ENCODE measurements at places on chromosomes 3 and 15.

- DNase-seq: no peak
Observed at GRCh38 chr15:61017109-61017508, 212.0 kb downstream of the RORA start.

DNA sequence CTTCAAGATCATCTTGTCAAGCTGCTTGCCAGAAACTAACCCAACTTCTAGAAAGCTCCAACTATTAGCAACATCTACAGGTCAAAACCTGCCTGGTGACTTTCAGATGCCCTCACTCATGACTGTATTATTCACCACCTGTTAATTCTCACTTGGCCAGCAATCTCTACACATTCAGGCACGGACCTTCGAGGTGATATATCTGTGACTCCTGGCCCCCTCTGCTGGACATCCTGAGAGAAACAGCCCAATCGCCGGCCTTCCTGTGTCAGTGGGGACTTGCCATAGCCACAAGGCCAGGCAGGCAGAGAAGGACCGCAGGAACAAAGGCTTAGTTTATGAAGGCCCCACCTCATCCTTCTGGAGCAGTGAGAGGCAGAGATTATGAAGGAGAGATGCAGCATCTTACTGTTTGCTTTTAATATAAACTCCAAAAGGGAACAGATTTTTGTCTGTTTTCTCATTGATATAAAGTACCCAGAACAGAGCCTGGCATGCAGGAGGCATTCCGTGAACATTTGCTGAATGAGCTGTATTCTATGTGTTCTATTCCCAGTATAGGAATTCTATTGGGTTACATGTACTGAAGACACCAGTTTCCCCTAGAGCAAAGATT is 24.4 kb upstream of the OCA2 start:
- peak; percentile 27 for DNase-seq

DNA sequence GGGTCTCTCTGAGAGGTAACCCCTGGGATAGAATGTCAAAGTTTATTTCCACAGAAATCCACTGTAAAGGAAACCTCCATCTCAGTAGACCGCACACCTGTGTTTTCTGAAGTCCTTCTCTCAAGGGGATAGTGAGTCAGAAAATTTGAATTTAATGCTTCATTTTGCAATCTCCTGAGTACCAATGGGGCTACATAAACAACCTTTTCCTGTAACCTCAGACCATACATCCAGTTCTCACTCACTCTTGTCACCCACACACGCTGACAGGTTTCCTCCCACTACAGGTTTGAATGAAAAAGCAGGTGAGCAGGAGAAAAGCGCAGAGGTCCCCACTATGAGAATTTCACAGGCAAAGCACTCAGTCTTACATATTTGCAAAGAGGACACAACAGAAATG is 165.3 kb upstream of the MCTP2 start:
- DNase-seq: no peak

DNA sequence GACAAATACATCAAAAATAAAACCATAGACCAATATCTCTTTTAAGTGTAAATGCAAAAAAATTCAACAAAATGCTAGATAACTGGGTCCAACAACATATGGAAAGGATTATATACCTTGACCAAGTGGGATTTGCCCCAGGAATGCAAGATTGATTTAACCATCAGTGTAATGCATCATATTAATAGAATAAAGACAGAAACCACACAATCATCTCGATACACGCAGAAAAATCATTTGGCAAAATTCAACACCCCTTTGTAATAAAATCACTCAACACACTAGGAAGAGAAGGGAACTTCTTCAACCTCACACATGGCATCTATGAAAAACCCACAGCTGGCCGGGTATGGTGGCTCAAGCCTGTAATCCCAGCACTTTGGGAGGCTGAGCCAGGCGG is 19.5 kb downstream of the GREM1 start:
- no peak for DNase-seq

GRCh38 chr15:81239190-81239589 is 42.5 kb downstream of the IL16 start:
- no peak for DNase-seq

GRCh38 chr3:158768361-158768787 is 33.5 kb upstream of the MFSD1 start:
- no peak for DNase-seq

DNA sequence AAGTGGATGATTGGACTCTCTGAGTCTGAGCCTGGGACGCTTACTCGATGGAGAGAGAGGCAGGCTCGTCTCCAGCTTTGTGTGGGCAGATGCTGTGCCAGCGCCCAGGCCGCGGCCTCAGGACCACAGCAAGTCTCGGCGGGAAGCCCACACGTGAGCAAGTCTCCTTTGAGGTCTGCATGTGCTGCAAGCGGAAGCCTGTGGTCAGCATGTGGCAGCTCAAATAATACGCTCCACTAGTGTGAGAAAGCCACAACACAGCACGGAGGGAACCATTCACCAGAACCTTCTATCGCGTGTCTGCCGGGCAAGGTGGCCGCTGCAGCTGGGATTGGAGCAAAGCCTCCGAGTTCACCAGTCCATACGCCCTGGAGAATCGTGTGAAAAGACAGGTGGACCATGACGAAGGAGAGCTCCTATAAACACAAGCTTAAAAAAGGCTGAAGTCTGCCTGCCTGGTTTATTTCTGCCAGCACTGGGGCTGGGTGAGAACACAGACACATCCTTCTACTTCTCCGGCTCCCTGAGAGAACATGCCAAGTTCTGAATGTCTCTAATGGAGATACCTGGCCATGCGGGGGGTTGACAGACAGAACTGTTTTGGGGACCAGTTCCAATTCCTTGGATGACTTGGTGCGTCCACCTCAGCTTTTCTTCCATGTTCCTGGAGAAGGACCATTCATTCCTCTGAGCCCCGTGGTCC is 82.0 kb upstream of the LRIG1 start:
- no peak for DNase-seq

DNA sequence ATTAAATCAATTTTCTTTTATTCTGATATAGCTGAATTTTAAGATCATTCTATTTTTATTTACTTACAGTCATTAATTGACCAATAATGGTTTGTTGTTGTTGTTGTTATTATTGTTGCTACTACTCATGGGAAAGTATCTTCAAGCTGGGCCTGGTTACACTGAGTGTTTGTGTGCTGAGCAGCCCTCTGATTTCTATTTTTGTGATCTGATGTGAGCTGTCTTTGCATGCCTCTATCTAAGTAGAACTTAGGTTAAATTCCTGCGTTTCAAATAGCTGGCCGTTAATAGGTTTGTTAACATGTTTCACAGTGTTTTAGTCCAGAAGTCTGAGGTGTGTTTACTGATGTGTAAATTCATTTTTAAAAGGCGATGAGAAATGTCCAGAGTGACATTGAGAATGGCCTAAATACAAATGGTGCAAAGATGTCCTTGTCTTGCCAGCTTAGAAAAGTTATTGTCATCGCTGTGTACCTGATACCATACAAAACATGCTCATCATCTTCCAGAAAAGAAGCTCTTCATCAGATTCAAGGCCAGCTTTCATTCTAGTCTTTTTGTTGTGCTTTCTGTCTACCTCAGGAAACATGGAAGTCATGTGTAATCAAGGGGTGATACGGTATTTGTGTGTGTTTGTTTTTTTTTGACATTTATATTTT is 15.8 kb downstream of the ARIH2 start:
- no peak for DNase-seq

DNA sequence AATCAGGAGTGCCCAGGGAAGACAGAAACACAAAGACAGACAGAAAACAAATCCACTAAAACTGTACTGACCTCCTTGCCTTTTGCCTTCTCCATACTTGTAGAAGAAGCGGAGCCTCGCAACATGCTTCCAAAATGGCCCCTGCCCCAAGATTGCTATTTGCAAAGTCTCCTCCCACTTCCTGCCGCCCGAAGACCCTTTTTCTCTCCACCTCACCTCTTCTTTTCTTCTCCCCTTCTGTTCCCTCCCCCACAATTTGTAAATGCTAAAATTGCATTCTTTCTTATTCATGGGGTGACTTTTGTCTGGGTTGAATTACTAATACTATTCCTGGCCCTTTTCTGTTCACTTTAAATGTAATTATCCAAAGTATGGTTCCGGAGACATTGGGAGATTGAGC is at the start of gene DPPA4:
Gene DPPA4, minus strand, starts transcription at position 154 of the 400 bp plus-strand sequence. Its CDS starts 29 bp downstream, at position 125.
- no peak for DNase-seq

DNA sequence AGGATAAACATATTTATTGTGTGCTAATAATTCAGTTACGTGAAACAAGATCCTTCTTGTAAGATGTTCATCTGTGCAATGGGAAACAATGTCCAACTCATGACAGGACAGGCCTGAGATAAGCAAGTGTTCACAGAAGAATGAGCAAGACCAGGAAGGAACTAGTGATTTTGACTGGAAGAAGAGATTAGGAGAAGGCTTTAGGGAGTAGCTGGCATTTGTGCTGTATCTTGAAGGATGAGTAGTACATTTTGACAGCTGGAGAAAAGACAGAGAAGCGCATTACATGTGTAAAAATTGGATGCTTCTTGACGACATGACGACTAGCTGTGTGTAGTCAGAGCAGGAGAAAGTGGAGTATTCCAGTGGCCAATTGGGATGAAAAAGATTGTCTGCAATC is 48.4 kb downstream of the GBE1 start:
- DNase-seq: no peak

- no peak for DNase-seq
Observed at GRCh38 chr3:114624571-114625181, 330.8 kb downstream of the TIGIT start.

DNA sequence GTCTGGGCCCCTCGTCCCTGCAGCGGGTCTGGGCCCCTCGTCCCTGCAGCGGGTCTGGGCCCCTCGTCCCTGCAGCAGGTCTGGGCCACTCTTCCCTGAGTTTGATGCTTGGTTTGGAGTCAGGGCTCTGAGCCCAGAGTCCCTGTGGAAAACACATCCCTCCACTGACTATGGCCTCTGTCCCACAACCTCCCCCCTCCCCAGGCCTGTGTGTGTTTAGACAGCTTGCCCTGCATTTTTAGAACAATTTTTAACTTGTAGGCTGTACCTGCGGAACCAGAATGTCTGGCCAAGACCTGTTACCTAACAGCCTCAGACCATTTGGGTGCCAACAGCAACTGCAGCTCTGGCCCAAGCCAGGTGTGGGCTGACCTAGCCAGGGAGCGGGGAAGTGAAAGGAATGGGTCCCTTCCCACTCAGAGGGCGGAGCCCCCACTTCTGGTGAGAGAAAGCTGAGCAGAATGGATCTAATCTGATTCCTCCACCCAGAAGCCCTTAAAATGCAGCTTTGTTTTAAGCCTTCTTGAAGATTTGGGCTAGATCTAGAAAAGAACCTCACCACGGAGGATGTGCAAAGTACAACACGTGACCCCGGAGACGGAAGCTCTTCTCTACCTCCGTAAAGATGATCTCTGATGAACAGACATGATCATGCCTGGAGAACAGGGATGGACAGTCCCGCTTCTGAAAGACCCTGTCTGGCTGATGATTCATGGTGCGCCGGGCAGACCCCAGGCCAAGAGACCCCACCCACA is 60.5 kb upstream of the TFRC start:
- DNase-seq: no peak

GRCh38 chr3:16929311-16929710 is 44.6 kb downstream of the PLCL2 start:
- no peak for DNase-seq

- DNase-seq: peak; percentile 13
Observed at GRCh38 chr3:10594915-10595314, 89.5 kb upstream of the ATP2B2 start.

DNA sequence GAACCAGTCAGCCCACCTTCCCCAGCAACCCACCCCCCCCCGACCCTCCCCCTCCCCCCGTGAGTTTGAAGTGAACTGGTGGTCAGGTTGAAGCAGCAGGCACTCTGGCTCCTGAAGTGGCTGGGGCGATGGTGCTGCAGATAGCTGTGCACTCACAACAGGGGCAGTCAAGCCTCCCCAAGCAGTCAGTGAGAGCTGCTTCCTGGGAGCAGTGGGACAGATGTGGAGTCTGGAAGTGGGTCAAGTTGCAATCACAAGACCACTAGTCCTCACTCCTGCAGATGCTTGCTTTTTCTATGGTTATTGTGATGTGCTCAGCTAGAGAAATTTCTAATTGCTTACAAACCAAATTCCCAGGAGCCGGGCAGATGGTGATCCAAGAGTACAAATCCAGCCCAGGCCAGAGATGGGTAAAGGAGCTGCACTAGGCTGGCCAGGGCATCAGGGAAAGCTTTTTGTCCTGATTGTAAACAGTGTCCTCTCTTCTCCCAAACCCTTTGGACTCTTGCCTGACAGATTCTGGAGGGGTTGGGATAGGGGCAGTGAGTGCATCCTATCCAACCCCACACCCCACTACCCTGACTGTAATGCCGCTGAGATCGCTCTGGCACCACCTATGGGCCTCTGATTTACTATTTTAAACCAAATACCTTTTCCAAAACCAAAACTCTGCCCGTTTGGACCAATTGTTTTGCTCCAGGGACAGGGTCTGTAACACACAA is 9.8 kb upstream of the CLPX start:
- DNase-seq: no peak

DNA sequence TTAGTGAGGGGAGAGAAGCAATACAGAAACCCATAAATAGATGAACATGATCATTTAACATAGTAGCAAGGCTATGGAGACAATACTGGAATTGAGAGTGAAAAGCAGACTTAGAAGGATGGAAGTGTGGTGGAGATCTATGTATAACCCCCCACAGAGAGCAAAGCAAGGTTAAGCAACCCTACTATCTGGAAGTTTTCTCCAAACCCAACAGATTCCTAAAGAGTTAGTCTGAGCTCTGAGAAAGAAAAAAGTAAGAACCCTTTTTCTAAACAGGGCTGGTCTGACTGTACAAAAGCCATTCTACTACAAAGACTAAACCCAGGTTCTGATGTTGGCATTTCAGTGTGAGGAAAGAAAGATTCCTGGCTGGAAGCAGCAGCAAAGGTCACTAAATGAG is 153.2 kb downstream of the WNT5A start:
- DNase-seq: no peak

DNA sequence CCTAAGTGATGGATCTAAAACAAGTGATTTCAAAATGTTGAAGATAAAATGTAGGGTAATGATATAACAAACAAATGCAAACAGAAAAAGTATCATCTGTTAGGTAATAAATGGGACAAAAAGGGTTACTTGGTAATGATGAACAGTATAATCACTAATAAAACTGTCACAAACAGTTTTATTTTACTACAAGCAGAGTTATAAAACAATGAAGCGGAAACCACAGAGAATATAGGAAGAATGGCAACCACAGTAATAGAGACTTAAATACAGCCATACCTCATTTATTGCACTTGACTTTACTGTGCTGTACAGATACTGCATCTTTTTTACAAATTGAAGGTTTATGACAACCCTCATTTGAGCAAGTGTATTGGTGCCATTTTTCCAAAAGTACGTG is 52.8 kb downstream of the HERC1 start:
- DNase-seq: no peak

- DNase-seq: no peak
Observed at GRCh38 chr15:89501646-89502045, 5.3 kb upstream of the RHCG start.

GRCh38 chr3:114758831-114759699 is 388.0 kb downstream of the ZBTB20 start:
- no peak for DNase-seq

DNA sequence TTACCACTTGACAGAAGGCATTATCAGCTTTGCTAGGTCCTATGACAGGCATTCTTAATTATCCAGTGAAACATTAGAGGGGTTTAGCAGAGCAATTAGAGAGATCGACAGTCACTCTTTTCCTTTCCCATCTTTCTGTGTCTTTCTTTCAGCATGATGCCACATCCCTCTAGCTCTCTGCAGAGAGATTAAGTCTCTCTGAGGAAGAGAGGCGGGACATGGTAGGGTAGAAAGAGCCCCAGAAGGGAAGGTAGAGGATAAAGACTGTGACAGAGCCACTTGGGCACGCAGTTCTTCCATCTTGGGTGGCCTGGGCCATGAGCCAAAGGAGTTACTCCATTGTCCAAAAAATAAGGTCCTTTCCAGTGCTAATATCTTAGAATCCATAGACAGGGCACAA is 55.8 kb downstream of the HHLA2 start:
- no peak for DNase-seq

Data from activated CD4-positive, alpha-beta T cell treated with anti-CD3 and anti-CD28 coated beads, Interleukin-2, amount 50 U/mL, for 4 hours (primary cell).